ENCODE measurements at places on chromosomes 5 and 9.

DNA sequence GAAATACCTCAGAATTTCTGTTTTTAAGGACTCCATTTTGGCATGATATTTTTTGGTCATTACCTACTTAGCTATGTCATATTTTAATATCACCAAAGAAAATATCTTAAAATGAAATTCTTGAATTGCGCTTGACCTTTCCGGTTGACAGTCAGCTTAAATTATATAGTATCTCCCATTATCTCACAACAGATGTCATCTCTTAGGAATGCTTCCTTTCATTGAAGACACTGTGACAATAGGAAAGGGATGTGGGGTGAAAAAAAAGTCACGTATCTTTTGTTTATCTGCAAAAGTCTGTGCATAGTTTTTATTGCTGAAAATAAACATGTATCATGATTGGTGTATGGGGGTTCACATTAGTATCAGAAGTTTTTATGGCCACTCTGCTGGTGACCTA lies 105.8 kb downstream of the INVS start:
- no peak for DNase-seq

- DNase-seq, result peak; percentile 62
These were observed 10.5 kb upstream of the IRF1 start for GRCh38 chr5:132500931-132501628.

GRCh38 chr5:151154931-151155774 lies 2.4 kb downstream of the ANXA6 start:
- DNase-seq, result no peak

DNA sequence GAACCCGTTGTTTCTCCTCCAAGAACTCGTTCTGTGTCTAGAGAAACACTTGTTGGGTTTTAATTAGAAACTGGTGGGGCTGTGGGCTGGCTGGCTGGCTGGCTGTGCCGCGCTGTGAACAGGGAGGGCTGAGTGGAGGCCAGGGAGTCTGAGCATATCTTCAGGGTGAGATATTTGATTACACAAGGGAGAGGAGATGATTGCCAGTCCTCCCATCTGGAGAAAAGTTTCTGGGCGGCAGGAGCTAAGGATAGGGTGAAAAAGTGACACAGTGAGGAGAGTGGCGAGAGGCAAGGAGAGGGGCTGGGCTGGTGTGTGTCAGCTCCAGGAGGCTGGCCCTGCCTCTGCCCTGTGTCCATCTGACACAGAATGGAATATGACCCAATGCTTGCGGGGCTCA lies 63.0 kb downstream of the GDNF start:
- DNase-seq, result no peak

- no peak for DNase-seq
These were observed 44.2 kb downstream of the FGF1 start for GRCh38 chr5:142641711-142642110.

GRCh38 chr5:75616971-75617621 lies 5.8 kb downstream of the ANKDD1B start:
- no peak for DNase-seq

DNA sequence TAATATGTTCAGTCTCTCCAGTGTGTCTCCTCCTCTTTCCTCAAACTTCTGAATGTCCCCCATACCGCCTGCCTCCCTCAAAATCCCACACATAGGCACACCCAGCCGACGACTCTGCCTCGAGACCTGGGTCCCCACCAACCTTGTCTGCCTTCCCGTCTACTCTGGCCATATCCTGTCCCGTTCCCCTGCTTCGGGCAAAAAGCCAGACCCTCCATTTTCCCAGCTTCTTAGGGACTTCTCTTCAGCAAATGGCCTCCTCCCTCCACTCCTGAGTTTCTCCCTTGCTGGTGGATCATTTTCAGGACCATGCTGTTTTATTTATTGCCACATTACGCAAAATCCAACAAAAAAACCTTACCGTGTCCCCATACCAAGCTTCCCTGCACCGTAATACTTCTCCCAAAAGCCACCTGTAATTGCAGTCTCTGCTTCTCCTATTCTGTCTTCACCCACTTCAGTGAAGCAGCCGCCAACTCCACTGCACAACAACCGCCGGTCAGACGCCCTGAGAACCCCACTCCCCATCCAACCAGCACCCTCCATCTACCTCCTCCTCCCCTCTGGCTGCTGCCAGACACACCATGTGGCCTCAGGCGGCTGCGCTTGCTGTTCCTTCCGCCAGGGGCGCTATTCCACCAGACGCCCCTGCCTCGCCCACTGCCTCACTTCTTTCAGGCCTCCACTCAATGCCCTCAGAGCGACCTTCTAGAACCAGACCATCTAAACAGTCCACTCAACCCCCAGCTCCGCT lies 117.0 kb downstream of the TRPM6 start:
- peak; percentile 4 for DNase-seq

- peak; percentile 8 for DNase-seq
These were observed 32.8 kb downstream of the PCDH1 start for GRCh38 chr5:141845371-141845851.

DNA sequence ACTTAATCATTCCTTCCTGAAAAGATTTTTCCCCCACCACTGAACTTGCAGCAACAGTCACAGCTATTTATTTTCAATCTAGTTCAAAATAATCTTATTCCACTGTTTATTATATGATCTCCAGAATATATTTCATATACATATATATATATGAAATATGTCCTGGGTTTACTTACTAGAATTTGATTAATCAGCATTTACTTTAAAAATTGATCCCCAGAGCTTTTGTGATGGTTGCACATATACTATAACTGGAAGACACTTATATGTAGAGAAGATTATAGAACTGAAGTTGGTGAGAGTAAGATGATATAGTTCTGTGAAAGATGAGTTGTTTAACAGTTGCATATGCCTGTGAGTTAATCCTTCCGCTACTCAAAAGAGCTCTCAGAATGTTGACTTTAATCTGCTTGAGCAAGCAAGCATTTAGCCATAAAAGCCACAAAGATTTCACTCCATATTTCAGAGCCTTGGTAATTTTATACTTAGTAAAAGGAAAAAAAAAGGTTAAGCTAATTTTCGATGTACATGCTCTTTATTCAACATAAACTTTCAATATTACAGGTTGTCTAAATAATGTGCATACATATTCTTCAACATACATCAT lies 399.3 kb upstream of the CDH9 start:
- peak; percentile 86 for DNase-seq

- DNase-seq, result no peak
These were observed 66.5 kb downstream of the FBXW11 start for GRCh38 chr5:171939951-171940350.

DNA sequence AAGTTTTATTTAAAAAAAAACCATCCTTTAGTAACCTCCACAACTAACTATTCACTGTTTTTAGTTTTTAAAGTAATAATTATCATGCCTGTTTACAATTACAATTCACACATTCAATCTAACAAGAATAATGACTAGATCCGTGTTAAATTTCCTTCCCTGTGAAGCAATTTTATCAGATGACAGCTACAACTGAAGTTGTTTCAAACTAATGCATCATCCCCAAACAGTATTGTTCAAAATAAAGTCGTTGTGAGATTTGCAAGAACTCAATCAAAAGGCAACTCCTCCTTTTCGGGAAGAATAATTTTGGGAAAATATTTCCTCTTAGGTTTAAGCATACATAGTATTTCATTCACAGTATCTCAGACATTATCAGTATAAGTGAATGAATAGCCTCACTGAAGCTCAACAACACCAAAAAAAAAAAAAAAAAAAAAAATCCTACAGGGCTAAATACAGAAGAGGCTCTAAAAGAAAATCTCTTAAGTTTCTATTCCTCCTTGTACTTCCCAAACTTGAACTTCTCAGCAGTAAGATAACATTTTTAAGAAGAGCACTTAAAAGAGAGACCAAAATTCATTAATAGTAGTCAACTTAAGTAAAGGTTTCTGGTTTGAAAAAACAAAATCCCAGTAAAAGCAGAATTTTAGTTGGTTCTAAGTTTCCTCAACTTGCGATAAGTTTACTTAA lies 9.4 kb downstream of the C9orf72 start:
- DNase-seq, result no peak

- no peak for DNase-seq
These were observed 26.6 kb upstream of the CCDC180 start for GRCh38 chr9:97280755-97281330.

DNA sequence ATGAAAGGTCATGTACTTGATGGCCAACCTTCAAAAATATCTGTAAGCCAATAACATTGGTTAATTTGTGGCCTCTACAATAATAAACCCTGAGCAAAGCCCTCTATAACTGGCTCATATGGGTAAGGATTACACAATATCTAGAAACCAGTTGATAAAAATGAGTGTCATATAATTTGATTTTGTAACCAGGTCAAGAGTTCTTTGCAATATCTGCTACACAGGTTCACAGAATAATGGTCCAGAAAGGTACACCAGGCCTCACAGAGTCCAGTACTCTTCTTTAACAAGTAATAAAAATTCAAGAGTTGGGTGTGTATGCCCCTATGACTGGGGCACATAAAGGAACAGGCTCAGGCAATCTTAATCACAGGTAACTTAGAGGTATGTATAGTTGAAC lies 95.3 kb downstream of the AUH start:
- no peak for DNase-seq

Measured in ACHN (cell line).